ENCODE measurements at places on chromosomes 6 and 20.

DNA sequence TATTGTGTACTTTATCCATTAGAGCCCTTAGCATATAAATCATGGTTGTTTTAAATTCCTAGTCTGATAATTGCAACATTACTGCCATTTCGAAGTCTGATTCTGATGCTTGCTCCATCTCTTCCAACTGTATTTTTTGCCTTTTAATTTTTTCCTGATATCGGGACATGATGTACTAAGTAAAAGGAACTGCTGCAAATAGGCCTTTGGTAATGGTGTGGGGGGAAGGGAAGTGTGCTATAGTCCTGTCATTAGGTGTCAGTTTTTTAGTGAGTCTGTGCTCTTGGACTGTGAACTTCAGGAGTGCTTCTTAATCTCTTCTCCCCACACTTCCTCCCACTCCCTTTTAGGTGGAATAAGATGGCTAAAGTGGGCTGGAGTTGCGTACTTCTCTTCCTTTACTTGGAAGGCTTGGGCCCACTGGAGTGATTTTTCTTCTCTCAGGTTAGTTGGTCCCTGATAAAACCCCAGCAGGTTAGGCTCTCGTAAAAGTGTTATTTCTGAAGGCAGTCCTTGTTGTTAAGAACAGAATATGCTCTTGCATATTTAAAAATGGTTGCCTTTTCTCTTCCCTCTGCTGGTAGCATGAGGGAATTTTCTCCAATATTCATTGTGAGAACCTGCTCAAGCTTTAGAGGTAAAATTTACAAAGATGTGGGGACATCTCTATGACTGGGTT, 18.1 kb downstream of the STXBP5 start:
- DNase-seq: no peak

- DNase-seq: no peak
Observed at GRCh38 chr6:105402090-105402938, 568 bp downstream of the PREP start.

DNA sequence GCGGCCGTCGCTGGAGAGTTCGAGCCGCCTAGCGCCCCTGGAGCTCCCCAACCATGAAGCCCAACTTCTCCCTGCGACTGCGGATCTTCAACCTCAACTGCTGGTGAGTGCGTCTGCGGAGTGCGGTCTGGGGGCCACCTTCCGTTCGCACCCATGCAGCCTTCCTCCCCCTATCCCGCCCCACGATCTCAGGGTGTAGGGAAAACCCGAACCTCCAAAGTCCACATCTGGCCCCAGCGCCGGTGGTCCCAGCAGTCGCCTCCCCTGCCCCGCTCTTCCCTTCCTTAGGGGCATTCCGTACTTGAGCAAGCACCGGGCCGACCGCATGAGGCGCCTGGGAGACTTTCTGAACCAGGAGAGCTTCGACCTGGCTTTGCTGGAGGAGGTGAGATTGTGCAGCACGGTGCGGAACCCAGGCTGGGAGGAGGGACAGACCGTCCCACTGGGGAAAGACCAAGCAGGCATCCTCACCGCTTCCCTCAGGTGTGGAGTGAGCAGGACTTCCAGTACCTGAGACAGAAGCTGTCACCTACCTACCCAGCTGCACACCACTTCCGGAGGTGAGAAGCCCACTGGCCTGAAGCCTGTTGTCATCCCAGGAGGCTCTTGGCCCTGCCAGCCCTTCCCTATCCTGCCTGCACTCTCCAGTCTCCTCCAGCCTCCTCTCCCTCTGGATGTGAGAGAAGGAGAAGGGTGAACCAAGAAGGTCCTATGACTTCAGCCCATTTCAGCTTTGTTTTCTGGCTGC, 719 bp downstream of the SMPD2 start:
- no peak for DNase-seq

- no peak for DNase-seq
Observed at GRCh38 chr20:45322952-45323383, 14.9 kb upstream of the MATN4 start.

DNA sequence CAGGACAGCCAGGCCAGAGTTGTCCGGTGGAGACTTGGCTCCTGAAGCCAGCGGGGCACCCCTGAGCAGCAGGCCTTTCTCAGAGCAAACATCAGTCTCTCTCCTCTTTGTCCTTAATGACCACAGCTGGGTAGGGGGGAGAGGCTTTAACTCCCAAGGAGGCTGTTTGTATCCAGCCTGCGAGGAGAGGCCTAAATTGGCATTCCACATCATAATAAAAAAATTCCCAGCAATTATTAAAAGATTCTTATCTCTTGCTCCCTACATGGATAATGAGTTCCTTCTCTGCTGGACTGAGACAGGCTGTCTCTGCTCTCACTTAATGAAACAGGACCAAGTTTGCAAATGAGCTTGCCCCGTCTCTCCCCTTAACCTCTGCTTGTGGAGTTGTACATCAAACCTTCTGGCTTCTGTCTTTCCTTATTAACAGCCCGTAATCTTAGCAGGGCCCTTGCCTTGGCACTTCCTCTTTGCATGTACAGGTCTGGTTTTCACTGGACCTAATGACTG, 838.2 kb downstream of the MAFB start:
- no peak for DNase-seq

DNA sequence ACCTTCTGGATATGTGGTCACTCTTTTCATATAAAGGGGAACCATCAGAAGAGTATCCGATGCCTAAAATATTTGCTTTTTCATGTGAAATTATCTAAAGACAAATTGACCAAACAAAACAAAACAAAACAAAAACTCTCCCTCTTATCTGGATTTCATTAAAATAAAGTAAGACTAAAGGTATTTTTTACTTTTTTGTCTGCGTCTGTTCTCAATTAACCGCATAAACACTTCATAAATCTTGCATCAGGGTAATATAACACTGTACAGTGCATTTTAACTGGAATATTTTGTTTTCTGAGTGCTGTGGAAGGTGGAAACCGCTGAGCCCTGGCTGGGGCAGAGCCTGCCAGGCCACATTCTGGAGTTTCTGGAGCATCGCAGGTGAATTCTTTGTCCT, 234.1 kb upstream of the ZFP64 start:
- no peak for DNase-seq

GRCh38 chr6:165644586-165645266, 18.3 kb downstream of the PDE10A start:
- no peak for DNase-seq

DNA sequence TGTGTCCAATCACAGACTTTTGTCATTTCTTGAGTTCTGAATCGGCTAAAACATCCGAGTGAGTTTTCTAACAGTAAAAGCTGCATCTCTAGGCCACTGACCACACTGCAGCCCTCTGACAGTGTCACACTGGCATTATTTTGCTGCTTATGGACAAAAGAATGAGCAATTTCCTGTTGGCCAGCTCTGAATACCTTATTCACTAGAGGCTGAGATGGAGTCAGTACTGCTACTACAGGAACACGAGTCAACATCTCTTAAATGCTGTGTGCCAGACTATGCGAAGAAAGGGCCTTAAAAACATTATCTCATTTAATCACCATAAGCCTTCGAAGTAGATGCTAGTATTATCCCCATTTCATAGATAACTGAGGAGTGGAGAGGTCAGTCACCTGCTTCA, 42.5 kb upstream of the IPCEF1 start:
- no peak for DNase-seq
